ENCODE measurements at places on chromosomes 2 and 18. TPM values are rescaled to one million over a fixed set of nuclear protein-coding genes. Genes with fewer than 3 reads are reported as not detected.
A peak's percentile ranks its signal among the peaks of the same experiment; 100 is the strongest.

- DNase-seq = no peak
These were observed 61.5 kb downstream of the LRP2 start for GRCh38 chr2:169300636-169301530.

DNA sequence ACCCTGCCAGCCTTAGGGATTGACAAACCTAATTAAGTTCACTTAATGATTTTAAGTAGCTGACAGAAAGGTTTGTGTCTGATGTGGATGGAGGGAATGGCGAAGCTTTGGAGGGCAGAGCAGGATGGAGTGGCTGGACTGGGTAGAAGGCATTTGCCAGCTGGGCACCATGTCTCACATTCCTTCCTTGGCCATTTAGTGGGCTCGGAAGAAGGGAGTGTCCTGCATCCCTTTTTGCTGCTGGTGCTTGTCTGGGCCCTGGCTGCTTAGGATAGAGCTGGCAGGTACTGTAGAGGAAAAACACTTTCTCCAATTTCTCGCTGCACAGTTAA, 166.7 kb downstream of the CLIP4 start:
- no peak for DNase-seq

DNA sequence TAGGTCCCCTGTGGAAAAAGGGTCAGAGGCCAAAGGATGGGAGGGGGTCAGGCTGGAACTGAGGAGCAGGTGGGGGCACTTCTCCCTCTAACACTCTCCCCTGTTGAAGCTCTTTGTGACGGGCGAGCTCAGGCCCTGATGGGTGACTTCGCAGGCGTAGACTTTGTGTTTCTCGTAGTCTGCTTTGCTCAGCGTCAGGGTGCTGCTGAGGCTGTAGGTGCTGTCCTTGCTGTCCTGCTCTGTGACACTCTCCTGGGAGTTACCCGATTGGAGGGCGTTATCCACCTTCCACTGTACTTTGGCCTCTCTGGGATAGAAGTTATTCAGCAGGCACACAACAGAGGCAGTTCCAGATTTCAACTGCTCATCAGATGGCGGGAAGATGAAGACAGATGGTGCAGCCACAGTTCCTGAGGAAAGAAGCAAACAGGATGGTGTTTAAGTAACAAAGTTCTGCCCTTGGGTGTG, 165.8 kb downstream of the RPIA start:
- no peak for DNase-seq

GRCh38 chr2:151040039-151040438, 221.6 kb downstream of the RBM43 start:
- DNase-seq = peak; percentile 45

UGT1A5 gene
- 1.3 TPM for polyA plus RNA-seq
